ENCODE measurements at places on chromosomes 3 and 15.

- no peak for DNase-seq
Measured at GRCh38 chr3:130609166-130609979, 92.4 kb downstream of the COL6A6 start.

DNA sequence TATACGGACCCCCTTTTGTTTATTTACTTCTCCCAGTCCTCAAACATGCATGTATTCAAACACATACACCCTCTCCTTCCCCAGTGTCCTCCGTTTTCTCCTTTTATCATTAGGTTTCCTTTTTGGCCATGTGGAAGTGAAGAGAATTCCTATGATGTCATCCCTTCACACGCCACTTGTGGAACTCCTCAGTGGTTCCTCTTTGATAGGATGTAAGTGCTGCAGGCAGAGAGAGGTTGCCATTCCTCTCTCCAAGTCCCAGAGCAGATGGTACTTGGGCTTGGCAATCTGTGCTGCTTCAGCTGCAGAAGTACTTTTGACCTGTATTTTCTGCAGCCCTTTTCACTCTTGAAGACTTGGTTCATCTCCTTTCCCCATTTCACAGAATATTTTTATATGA lies 32.9 kb upstream of the CRTC3 start:
- DNase-seq: no peak

DNA sequence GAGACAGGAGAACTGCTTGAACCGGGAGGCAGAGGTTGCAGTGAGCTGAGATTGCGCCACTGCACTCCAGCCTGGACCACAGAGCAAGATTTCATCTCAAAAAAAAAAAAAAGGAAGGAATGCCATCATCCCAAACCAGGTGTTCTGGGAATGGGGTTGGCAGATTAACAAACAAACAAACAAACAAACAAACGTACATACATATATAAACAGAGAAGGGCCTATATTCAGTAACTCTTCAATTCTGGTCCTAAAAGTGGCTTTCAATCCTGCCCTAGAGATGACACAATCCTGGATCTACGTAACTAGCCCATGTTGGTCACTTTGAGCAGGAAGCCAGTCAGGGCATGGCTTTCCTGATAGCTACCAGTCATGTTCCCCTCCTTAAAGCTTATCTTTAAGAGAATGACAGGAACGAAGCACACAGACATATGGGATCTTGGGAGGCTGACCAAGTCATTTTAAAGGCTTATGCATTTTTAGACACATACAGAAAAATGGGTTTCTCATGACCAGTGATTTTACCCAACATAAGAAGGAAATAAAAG lies 29.9 kb upstream of the RAB11A start:
- no peak for DNase-seq

DNA sequence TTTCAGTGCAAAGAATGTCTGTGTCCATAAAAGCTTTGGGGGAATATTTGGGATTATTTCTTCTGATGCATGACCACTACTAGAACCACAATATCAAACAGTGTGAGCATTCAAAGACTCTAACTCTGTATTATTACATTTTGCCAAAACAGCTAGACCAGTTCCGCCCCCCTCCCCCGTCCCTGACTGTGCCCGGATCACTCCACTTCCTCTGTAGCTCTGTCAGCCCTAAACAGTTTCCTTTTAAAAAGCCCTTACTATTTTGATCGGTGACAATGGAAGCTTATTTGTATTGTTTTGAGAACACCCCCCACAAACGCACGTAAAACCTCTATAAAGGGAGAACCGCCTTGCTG lies 36.6 kb upstream of the EPHB3 start:
- DNase-seq: peak; percentile 25

- peak; percentile 53 for DNase-seq
Measured at GRCh38 chr15:42056934-42057798, 36.3 kb upstream of the PLA2G4E start.

GRCh38 chr15:74571191-74571590 lies 30.2 kb downstream of the ARID3B start:
- no peak for DNase-seq

DNA sequence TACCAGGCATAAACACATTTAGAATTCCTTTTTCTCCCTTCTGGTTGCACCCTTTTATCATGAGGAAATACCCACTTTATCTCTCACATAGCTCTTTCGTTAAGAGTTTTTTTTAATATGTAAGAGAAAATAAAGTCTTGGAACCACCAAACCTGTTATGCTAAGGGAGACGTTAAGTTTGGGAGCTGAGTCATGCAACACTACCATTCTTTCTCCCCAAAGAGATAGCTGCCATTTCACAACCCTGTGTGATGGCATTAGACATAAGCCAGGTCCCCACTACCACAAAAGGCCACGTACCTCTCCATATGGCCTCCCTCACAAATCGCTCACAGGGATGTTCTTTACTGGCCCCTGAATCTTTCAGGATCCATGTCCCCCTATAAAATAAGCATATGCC lies 7.6 kb upstream of the NIPA1 start:
- no peak for DNase-seq

GRCh38 chr3:193554811-193555210 lies at the start of gene ATP13A4:
Gene ATP13A4 (minus strand): TSS chr3:193554895. CDS start chr3:193554799, 96 bp downstream.
- DNase-seq: no peak

DNA sequence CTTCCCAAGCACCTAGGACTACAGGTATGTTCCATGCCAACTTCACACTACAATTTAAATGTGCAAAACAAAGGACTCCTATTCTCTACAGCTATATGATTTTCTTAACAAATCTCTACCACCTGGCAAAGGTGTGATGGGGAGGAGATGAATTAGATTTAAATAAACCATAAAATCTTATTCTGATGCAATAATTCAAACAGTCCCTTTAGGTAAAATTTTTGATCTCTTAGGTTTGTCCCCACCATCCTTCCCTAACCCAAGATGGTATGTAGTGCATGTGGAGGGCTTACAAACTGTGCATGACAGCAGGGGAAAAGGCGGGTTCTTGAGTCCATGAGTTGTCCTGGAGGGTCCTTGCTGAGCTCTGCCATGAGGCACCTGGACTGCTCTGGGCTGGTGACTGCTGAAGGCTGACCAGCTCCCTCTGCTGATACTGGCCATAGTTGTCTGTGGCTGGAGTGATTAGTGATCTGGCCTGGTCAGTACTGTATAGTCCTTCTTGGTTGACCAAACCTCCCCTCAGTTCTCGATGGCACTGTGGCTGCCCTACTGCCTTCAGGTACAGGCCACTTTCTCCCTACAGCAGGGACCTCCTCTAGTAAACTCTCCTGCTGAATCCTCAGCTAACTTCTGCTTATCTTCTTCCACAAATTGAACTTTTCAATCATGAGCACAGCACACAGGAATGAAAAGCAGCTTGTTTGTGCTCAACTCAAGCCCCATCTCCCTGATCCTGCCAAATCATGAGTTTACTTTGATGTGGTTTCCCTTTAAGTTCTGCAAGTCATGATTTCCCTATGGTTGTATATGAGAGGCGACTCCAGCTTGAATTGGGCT lies 30.1 kb downstream of the CFAP161 start:
- DNase-seq: no peak

DNA sequence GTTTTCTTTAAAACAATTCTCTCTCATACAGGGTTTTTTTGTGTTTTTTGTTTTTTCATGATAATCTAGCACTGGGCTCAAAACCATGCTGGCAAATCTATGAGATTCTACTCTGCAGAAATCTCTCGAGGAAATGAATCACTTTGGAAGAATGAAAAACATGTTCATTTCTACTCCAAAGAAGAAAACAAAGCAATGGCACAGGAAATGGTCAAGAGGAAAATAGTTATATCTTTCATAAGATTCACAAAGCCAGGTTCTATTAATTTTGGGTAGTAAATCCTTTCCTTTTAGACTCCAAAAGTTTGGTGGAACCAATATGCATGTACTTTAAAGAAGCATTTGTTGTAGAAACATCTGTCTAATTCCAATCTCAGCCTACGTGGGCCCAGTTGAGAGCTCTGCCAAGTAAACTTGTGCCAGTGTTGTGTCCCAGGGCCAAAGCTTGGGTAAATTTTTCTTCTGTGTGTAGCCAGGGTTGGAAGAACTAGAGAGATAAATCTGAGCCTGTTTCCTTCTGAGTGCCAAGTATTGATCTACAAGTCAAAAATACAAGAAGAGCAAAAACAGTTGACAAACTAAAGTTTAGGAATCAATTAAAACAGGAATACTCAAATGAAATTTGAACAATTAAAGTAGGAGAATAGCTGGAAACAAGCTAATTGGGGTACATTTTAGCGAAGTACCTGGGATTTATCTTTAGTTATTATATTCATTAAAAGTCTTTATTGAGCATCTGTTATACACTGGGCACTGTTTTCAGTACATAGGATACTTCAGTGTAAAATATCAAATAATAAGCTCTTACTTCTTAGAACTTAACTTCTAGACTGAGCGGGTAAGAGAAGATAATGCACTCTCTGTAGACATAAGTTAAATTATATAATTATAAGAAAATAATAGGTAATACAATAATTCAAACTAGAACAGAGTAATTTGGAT lies 657.5 kb upstream of the NECTIN3 start:
- DNase-seq: no peak

GRCh38 chr3:122609798-122610559 lies 32.5 kb downstream of the PARP15 start:
- peak; percentile 66 for DNase-seq

DNA sequence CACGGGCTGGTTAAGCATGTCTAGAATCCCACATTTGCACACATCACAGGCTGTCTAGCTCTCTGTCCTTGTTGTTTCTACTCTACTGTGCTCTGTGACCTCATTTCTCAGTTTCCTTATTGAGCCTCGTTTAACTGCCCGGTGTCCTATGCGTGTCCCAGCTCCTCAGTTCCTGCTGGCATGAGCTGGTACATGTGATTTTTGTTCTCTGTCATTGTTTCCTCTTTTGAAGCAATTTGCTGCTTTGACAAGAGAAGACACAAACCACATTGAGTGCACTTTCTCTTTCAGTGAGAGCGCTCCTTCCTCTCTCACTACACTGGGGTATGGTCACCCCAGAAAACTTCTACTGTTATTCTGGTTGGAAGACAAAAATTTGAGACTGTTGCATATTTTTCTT lies 563.5 kb downstream of the PDCD6IP start:
- DNase-seq: no peak

- DNase-seq: no peak
Measured at GRCh38 chr3:116340680-116341216, 104.5 kb downstream of the LSAMP start.

- DNase-seq: no peak
Measured at GRCh38 chr3:123350971-123351370, 97.9 kb downstream of the ADCY5 start.

GRCh38 chr3:197367081-197367780 lies 68.8 kb upstream of the DLG1 start:
- no peak for DNase-seq

Data from CD4-positive, alpha-beta T cell treated with Interleukin-2 at 100 ng/mL for 4 hours (primary cell).